Cortex of kidney (tissue), 1 donor: ENCODE measurements at places on chromosomes 16 and 17.

DNA sequence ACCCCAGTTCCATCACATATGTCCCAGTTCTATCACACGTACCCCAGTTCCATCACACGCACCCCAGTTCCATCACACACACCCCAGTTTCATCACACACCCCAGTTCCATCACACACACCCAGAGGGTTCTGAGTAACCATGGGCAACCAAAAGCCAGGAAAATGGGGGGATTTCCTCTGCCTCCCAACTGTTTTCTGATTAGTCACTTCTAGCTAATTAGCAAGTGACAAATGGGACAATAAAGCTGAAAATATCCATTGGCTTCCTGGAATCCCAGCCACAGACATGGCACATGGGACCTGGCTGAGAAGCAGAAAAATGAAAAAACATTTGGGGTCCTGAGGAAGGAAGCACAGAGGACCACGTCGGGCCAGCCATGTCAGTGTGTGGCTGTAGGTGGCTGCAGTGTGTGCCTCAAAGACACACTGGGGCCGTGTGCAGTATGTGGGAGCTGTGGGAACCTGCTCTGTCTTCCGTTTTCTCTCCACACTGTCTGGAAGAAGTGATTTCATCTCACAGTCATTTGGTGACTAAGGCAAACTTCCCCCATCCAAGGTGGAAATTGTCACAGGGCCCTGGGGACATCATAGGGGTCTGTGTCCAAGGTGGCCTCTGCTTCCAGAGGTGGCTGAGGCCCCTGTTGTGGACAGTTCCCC lies 106.7 kb downstream of the CMIP start:
- no peak for DNase-seq

GRCh38 chr17:60436676-60437075 lies 14.4 kb downstream of the CHCT1 start:
- DNase-seq: no peak

DNA sequence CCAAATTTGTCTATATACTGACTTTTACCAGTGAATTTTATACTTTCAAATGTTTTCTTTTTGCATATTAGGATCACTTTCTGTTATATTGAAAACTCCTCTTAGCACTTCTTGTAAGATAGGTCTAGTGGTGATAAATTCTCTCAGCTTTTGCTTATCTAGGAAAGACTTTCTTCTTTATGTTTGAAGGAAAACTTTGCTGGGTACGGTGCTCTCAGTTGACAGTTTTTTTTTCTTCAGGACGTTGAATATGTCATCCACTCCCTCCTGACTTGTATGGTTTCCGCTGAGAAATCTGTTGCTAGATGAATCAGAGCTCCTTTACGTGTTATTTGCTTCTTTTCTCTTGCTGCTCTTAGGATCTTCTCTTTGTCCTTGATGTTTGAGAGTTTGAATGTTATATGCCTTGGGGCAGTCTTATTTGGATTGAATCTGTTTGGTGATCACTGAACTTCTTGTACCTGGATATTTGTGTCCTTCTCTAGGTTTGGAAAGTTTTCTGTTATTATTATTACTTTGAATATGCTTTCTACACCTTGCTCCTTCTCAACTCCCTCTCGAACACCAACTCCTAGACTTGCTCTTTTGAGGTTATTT lies 44.0 kb upstream of the NACA2 start:
- DNase-seq: no peak

DNA sequence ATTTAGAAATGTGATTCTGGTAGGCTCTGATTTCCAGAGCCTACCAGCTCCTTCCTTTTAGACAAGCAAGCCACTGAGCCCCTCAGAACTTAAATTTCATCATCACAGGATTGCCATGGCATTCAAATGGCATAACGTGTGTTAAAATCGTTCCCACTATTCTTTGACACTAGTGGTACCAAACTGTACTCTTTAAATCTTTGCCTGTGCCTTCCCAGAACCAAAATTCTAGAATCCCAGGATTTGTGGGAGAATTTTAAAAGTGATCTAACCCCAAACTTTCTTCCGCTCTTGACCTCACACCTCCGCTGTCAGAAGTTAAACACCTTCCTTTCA lies 287 bp upstream of the INTS2 start:
- no peak for DNase-seq

- DNase-seq: no peak
Measured at GRCh38 chr17:61684818-61685217, 93.8 kb upstream of the NACA2 start.

- no peak for DNase-seq
Measured at GRCh38 chr16:30669026-30669902, 11.0 kb downstream of the FBRS start.

GRCh38 chr16:69814078-69814477 lies 51.9 kb downstream of the WWP2 start:
- DNase-seq: no peak

- DNase-seq: no peak
Measured at GRCh38 chr17:16584273-16584995, 15.4 kb upstream of the ZNF287 start.

DNA sequence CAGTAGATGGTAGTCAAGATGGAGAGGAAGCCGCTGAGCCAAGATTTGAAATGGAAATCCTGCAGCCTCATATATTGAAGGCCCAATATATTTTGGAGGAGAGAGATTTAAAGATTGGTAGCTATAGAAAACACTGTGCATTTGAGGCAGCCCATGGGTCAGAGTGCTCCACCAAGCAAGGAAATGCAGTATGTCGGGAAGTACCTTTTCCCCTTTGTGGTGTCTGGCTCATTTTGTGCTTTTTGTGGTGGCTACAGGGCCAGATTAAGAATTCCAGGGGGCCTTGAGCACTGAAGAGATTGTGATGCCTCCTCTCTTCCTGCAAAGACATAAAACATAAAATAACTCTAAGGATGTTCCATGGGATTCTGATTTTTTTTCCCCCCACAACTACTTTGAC lies 39.6 kb downstream of the CDRT15 start:
- DNase-seq: no peak

GRCh38 chr16:79972053-79972704 lies 371.6 kb upstream of the MAF start:
- DNase-seq: no peak

DNA sequence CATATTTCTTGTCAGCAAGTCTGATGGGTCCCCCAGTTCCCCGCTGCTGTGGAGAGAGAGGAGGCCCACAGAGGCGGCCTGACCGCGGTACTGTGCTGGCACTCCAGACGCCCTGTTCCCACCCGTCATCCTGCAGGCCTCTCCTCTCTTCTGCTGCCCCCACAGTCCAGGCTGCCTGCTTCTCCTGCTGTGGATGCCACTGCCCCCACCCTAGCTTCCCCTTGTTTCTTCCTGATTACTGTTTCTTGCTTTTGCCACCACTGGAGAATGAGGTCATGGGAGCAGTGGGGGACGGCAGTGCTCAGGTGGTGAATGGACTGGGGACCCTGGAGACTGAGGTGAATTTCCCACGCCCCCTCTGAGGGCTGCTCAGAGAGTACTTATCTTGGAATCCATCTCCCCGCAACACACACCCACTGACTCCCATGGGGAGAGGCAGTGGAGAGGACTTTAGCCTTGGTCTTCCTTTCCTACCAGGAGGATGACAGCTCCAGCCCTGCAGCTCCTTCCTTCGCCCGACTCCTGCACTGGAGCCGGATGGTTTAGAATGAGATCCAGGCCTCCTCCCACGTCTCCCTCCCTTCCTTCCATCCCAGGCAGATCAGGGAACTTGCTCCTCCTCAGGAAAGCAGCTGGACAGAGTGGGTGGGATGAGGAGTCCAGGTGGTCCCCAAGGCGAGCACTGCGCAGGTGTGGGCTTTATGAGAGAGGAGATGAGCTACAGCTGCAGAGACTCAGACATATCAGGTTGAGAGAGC lies 60.4 kb downstream of the PLXDC1 start:
- DNase-seq: no peak

DNA sequence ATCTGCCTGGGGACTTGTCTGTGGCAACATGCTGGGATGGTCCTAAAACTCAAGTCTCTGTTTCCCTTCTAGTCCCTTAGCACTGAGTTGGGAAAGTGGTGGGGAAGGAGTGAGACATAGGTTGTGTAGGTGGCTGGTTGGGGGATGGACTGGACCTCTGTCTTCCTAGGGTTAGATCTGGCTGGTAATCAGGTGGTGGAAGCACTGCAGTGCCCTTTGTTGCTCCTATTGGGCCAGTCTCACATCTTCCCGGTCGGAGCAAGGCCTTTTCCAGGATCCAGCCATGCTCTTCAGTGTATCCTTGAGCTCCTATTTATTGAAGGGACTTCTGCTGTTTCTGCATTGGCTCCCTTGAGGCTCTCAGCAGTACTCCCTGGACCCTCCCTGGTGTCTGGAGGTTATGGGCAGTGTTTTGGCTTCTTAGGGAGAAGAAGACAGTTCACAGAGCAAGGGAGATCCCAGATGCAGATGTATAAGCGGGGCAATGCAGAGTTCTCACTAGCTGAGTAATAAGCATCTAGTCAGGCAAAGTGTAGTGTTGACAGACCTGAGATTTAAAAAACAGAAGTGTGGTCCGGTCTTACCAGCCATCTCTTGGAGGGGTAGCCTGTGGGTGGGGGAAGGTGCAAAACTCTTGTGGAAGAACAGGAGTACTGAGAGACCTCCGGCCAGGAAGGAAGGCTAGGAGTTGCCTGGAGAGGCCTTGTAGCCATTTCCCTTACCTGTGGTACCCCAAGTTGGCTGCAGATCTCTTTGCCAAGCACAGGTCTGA lies 1.3 kb upstream of the NUTF2 start:
- no peak for DNase-seq

DNA sequence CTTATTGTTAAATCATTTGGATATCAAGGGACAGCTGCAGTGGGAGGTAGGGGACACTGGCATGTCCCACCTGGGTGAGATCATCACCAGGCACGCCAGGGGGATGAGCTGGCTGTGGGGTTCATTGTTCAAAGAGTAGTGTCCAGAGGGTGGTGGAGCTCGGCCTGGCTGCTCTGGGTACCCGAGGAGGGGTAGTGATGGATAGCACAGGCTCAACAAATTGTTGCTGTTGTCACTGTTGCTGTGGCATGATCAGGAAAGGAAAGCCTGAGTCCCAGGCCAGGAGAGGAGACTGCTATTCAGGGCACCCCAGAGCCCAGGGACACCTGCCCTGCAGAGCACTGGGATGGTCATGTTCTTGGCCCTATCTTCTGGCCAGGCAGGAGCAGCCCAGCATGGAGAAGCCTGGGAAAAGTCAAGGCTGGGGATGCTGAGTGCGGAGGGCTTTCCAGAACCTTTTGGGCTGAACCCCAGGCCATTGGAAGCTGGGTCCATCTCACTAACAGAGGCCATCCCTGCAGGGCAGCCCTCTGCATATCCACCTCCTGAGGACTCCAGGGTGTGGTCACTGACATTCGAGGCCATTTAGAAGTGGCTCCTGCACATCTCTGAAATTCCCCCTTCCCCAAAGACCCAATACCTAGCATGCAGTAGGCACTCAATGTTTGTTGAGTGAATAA lies 12.1 kb downstream of the BEAN1 start:
- DNase-seq: no peak

GRCh38 chr17:66533572-66533971 lies 231.2 kb downstream of the PRKCA start:
- no peak for DNase-seq

GRCh38 chr17:56718515-56718914 lies 115.2 kb downstream of the C17orf67 start:
- DNase-seq: no peak
